CD4-positive, alpha-beta T cell treated with Interferon gamma for 1 hour (primary cell): ENCODE measurements at places on chromosomes 7 and 10.
A peak's percentile ranks its signal among the peaks of the same experiment; 100 is the strongest.

DNA sequence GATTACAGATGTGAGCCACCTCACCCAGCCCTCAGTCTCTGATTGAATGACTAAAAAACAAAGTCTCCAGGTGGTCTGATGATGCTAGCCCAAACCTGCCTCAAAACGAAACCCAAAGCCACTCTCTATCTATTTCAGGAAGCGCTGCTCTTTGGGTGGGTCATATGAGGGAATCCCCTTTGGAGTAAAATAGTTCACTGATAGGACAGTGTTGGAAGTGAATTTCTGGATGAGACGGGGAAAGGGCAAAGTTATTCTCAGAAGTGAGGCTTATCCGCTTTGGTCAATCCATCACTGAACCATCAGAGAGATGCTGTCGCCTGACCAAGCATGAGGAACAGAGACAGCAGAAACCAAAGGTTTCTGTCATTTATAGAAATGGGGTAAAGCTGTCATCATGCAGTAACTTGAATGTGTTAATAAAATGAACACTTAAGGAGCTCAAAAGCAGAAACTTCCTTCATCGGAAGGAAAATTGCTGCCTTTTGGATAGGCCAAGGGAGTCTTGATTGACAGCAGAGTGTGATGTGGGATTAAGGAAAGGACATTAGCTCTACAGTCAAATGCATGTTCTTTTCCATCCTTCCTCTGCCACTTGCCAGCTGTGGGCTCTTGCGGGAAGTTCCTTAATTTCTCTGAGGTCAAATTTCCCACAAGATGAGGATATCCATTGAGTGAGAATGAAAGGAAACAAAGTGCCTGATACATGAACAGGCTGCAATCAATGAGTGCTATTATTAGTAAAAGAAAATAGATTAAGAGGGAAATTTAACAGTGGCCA lies 64.9 kb upstream of the C1QL3 start:
- DNase-seq: no peak

- DNase-seq: no peak
Observed at GRCh38 chr7:133836666-133837065, 290.5 kb upstream of the LRGUK start.

DNA sequence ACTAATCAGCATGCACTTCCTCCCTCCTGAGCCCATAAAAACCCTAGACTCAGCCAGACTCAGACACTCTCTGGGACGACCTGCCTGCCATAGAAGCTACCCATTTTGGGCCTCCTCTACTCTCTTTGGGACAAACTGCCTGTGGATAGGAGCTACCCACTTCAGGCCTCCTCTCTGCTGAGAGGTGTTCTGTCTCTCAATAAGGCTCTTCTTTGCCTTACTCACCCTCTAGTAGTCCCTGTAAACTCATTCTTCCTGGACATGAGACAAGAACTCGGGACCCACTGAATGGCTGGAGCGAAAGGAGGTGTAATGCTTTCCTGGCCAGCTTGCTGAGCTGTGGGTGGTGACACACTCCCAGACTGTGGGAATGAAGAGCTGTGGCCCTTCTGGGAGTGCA lies 424.8 kb upstream of the FZD8 start:
- no peak for DNase-seq

DNA sequence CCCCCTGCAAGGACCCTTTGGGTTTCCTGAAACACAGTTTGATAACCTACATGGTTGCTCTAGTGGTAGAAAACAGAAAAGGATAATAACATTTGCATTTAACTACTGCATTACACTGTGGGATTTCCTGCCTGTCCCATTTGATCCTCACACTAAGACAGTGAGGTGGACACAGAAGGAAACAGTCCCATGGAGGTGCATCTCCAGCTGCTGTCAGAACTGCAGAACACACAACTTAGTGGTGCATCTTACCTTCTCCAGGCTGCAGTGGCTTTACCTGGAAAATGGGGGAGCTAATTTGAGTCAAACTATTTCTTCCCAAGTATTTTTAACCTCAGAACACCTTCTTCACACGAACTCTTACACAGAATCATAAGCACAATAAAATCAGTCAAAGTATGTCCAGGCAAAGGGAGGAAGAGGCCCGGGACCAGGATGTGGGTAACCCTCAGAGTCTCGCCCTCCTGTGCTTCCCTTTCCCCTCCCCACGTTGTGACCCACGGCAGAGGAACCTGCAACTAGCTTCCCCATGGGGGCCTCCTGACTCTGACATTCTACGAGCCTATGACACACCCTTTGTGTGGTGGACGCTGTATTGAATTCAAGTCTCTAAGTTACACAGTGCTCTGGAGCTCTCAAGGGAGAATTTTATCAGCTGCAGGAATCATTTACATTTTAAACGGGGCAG lies 33.7 kb downstream of the SCRN1 start:
- peak; percentile 40 for DNase-seq

DNA sequence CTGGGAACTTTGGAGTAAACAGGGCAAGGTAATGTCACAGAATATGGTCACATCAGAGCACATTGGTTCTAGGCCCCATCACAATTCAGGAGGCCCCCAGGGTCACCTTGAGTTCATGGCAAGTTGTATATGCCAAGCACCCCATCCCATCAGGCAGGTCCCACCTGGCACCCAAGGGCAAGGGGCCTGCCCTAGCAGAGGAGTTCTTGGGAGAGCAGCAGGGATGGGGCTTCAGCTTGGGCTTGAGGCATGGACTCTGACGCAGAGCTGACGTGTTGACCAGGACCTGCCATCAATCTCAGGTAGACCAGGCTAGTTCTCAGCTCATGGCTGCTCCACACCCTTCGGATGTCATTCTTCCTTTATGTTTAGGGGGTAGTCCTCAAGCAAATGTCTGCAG lies 20.9 kb downstream of the PLAC9 start:
- DNase-seq: no peak

DNA sequence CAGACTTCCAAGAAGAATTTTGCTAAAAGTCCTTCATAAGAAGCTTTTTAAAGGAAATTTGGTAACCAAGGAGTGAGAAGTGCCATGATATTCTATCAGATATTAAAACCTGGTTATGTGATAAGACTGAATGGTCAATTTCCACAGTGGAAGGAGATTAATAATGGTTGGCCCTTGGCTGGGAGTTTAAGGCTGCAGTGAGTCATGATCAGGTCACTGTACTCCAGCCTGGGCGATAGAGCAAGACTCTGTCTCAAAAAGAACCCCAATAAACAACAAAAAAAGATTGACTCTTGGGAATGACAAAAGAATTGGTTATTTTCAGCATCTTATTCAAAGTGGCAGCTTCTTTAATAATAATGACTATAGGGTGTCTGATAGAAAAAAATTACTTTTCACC lies 37.2 kb downstream of the EXOC4 start:
- no peak for DNase-seq

GRCh38 chr10:35498693-35499092 lies 106.4 kb upstream of the GJD4 start:
- no peak for DNase-seq

- no peak for DNase-seq
Observed at GRCh38 chr10:117259279-117259678, 18.4 kb downstream of the SLC18A2 start.

- no peak for DNase-seq
Observed at GRCh38 chr7:117682681-117683385, 190.4 kb downstream of the CTTNBP2 start.

- peak; percentile 55 for DNase-seq
Observed at GRCh38 chr10:124153023-124153826, 59.8 kb upstream of the CHST15 start.

DNA sequence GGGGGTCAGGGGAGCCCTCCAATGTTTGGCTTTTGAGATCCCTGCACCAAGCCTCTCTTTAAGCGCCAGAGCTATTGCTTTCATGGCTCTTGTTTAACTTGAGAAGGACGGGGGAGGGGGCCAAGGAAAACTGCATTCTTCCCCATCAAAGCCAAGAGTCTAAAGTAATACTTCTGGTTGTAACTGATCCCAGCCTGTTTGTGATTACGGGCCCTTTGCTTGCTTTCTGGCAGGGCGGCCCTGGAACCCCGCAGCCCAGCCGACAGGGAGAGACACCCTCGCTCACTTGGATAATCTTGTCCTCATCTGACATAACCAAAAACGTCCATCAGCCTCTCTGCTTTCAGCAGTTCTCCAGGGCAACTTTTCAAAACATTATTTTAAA lies 154.7 kb downstream of the NEURL1 start:
- no peak for DNase-seq
